ENCODE measurements at places on chromosomes 2 and 18.

DNA sequence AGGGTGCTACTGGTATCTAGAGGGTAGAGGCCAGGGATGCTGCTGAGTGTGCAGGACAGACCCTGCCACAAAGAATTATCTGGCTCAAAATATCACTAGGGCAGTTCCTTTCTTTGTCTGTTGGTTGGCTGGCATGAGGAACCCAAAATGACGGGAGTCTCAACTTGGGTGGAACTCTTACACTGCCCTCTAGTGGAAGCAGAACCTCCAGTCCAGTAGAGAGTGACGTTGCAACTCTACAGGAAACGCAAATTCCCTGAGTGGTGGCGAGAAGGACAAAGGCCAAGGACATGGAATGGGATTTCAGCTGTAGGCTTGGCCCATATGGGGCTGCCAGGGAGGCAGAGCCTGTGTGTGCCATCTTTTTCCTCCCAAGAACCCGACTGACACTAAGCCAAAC lies 47.1 kb downstream of the COPS8 start:
- DNase-seq: no peak

DNA sequence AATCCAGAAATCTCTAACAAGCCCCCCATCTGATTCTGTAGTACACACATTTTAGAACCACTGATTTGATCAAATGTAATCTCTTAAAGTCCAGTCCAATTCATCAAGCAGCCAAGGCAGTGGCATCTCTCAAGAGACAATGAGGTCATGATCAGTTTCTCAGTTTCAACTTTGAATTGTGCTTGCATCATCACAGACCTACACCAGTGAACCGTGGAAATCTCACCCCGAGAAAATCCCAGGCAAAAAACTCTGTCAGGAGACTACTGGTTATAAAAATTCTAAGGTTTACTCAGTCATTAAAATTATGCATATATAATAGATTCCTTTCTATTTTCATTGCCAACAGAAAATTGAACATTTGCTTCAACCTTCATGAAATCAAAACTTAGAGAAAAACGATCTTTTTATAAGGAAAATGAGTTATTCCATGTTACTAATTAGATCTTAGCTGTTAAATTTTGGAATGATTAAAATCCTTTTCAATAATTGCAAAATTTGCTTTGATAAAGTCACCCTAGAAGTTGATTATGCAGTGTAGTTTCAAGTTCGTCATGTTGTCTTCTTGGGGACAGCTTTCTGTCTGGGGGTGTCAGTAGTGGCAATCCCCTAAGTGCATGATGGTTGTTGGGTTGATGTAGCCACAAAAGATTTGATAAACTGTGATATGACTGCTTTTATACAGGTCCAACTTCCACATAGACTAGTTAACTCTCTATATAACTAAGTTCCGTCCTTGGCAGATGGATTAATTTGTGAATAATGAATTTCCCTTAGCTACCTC lies 235.0 kb downstream of the CAMKMT start:
- no peak for DNase-seq

DNA sequence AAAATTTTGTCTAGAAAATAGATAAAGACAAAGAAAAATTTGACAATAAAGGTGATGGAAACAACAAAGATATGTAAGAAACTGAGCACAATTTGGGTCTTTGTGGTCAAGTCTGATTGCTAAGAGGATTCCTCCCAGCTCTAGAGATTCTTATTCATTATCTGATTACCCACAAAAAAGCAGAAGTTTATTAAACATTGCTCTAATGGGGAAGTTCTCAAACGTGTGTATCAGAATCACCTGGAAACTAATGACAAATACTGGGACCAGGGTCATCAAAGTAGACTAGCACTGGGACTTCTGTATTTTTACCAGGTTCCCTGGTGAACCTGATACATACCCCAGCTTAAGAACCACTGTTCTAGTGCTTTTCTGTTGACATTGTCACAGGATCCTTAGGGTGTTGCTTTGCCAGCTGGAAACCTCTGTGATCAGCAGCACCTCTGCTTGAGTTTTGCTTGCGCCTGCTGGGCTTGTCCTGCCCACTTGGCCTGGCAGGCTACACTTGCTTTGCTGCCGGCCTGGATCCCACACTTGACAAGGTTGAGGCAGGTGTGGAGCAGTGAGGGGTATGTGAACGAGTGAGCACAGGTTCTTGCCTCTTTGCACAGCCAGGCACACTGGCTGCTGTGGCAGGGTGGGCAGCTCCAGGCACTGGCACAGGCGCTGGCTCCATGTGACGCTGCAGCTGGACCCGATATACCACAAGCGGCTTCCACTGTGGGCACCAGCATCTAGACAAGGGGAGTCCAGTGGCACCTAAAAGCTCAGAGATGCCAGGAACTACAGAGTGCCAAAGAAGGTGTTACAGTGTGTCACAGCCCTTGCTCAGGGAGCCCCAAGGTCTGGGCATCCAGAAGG lies 6.2 kb upstream of the GORASP2 start:
- DNase-seq: no peak

DNA sequence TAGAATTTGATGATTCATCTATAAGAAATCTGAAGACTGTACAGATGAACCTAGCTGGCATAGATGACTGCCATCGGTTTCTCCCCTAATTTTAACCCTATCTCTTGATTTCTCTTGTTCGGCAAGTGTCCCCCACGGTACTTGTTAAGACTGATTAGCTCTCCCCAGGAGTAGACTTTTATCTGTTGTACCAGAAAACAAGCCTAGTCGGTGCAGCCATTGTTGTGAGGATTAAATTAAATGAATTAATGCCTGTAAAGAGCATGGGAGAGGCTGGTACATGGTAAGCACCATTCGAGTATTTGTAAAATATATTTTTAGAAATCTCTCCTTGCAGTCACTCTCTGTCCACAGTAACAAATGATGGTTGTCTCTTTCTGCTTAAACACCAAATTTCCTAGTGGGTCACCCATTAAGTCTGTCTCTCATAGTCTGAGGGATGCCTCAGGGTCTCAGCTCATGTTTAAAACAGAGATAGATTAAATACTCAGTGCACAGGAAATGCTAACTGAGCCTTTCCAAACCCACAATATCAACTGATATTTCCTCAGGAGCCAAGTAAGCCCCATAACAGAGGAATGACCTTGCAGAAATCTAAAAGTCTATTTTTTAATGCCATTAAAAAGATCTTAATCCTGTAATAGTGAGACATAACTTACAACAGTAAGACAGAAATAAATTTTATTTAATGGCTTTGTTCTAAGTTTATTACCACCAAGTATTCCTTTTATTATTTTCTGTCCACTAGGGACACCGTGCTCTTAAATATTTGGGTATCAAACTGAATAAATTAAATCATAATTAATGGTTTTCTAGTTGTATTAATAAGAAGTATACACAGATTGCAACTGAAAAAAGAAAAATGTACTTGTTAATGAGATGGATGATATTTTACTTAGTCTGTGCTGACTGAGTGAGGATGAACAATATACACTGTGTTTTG lies 2.9 kb upstream of the B4GALT6 start:
- no peak for DNase-seq

GRCh38 chr18:13375302-13376255 lies 157.0 kb downstream of the LDLRAD4 start:
- peak; percentile 76 for DNase-seq

GRCh38 chr2:3491306-3491705 lies 28.0 kb downstream of the ADI1 start:
- DNase-seq: no peak

GRCh38 chr18:80196528-80197320 lies 50.6 kb downstream of the PARD6G start:
- no peak for DNase-seq

GRCh38 chr2:49260979-49261538 lies 106.7 kb upstream of the FSHR start:
- no peak for DNase-seq

DNA sequence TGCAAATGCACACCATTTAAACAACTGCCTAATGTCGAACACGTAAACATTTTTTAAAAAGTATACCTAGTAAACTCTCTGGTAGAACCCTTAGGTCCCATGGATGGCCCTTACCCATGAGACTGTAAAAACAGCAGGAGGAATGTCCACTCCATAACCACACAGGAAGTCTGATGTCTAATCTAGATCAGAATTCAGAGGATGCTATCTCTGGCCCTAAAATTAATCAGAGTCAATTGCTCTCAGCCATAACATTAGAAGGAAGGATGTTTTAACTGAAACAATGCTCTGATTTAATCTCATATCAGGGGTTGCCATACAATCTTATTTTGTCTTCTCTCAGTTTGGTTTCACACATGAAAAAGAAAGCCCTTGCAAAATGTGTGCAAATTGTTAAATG lies 416.3 kb upstream of the PIK3C3 start:
- no peak for DNase-seq

DNA sequence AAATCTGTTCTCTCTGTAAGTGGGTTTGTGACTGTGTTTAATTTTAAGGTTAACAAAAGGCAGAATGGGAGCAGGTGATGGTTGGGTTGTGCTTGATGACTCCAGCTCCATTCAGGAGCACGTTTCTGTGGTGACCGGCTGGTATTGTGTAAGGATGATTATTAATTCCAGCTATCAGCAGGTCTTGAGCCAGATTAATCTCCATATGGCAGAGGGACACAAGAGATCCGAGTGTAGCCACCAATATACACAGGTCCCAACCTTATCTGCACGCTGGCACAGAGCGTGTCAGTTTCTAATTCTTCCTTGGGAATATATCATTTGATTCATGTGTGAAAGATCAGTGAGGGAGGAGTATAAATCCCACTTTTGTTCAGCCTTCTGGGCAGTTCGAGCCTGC lies 199.0 kb upstream of the DCC start:
- DNase-seq: no peak

DNA sequence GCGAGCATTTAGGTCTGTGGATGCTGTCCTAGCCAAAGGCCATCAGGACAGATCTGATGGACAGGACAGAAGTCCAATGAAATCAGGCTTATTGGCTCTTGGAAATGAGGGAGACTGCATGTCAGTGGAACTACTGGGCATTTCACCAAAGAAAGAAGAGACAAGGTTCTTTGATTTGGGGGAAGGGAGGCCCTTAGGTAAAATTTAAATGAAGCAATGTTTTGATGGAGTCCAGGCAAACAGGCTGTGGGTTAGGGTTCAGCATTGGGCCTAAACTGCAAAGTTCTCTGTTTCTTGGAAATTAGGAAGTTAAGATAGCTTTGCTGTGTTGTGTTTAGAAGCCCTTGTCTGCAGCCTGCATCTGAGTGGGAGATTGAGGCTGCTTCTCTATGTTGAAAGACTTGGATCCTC lies 31.6 kb upstream of the RNF149 start:
- no peak for DNase-seq

DNA sequence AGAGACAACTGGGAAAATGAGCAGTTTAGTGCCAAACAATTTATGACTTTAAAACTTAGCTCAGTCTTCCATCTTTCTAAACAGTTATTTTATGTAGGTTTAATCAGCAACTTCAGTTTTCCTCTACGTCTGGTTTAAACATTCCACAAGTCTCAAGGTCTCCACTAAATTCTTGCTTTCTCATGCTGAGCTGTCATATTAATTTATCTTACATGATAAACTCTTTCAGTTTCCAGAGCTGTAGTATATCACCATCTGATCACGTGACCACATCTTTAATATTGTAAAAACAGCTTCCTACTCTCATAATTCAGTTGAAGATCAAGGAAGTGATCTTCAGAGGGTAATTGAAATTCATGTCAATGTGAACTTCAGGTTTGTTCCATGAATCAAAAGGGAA lies 158.6 kb downstream of the ZNF804A start:
- DNase-seq: no peak

GRCh38 chr2:202780514-202781021 lies 91.0 kb downstream of the ICA1L start:
- no peak for DNase-seq

GRCh38 chr2:29485631-29486030 lies 370.4 kb downstream of the CLIP4 start:
- no peak for DNase-seq

DNA sequence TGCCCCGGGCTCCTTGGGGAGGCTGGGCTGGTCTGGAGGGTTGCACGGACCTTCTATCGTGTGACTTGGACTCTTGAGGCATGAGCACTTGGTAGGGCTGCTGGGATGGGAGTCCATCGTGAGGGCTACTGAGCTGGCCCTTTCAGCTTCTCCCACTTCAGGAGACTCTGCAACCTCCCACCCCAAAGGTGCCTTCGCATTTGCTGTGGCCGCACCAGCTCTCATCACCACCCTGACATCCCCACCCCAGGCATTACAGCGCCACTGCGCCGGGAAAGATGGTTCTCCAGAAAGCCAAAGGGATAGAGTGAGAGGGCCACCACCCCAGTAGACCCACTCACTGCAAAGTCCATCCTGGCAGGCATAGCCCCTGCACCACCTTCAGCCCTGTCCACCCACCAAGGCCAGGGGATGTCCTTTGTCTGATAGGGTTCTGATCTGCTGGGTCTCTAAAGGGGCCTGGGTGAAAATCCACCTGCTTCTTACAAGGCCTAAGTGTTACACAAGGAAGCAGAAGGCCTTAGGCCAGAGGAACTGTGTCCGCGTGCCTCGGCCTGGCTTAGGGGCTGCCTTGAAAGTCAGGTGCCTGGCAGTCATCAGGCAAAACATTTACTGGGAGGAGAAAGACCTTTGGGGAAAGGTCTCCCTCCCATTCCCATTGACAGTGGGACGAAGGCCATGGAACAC lies 5.1 kb downstream of the EHD3 start:
- DNase-seq: no peak

DNA sequence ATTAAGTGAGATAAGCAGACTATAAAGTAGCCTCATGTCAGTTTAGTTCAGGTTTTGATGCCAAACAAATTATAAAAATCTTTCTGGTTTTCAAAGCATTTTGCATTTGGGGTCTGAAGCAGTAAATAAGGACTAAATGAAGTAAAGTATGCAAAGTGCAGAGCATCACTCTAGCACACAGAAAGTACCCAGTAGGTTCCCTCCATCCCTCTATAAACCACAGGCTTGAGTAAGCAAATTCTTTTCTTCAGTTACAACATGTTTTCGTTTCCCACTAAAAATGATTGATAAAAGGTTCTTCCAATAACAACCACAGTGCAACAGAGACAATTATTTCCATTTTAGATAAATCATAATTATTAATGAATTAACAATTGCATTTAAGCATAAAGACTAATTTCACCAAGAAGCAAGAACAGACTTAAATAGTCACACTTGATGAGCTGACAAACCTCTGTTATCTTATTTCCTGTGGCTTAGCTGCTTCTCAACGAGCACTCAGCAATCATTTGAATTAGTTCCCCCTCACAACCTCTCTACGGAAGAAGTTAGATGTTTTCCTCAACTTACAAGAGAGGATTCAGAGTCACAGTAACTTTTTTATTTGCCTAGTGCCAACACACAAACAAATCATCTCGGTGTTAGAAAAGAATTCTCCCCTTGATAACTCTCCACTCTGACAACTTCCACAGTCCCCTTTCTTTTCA lies 249.8 kb downstream of the NBAS start:
- DNase-seq: no peak

GRCh38 chr2:230050136-230050535 lies 18.6 kb downstream of the SLC16A14 start:
- DNase-seq: no peak

Data from central memory CD4-positive, alpha-beta T cell (primary cell).